ENCODE measurements at places on chromosomes 1 and 21. TPM values are rescaled to one million over a fixed set of nuclear protein-coding genes. Genes with fewer than 3 reads are reported as not detected.

The S100A12 gene
- not detected for total RNA-seq

The LCE6A gene
- not detected for total RNA-seq

The KCNA3 gene
- not detected for total RNA-seq

The PGLYRP4 gene
- total RNA-seq: not detected

The DCST1 gene
- total RNA-seq: not detected

The PTPN14 gene
- 46.0 TPM for total RNA-seq

DNA sequence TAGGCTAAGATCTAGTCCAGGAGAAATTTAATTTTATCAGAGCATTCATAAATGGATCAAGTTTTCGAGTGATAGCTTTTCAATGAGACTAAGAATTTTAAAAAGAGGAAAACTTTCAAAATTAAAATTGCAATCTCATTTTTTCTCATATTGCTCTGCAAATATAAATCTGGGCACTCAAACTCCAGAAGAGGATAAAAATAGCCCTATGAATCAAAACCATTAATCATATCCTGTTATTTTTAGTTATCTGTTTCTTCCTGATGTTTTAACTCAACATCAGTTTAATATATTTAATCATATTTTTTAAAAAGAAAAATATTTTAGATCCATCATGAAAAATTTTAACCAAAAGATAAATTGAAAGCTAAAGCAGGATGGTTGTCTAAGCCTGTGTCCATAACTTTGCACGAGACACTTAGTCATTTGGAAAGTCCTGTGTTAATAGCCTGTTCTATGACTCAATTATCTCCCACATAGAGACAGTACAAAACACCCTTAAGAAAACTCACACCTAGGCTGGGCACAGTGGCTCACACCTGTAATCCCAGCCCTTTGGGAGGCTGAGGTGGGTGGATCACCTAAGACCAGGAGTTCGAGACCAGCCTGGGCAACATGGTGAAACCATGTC lies 17.1 kb upstream of the PRRC2C start:
- peak; percentile 72 for DNase-seq

DNA sequence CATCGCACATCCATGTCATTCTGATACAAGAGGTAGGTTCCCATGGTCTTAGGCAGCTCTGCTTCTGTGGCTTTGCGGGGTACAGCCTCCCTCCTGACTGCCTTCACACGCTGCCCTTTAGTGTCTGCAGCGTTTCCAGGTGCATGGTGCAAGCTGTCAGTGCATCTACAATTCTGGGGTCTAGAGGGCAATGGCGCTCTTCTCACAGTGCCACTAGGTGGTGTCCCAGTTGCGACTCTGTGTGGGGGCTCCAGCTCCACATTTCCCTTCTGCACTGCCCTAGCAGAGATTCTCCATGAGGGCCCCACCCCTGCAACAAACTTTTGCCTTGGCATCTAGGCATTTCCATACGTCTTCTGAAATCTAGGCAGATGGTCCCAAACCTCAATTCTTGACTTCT lies 138.2 kb upstream of the BRINP3 start:
- DNase-seq: no peak

GRCh38 chr1:41919764-41920397 lies 1.2 kb upstream of the HIVEP3 start:
- peak; percentile 84 for DNase-seq

DNA sequence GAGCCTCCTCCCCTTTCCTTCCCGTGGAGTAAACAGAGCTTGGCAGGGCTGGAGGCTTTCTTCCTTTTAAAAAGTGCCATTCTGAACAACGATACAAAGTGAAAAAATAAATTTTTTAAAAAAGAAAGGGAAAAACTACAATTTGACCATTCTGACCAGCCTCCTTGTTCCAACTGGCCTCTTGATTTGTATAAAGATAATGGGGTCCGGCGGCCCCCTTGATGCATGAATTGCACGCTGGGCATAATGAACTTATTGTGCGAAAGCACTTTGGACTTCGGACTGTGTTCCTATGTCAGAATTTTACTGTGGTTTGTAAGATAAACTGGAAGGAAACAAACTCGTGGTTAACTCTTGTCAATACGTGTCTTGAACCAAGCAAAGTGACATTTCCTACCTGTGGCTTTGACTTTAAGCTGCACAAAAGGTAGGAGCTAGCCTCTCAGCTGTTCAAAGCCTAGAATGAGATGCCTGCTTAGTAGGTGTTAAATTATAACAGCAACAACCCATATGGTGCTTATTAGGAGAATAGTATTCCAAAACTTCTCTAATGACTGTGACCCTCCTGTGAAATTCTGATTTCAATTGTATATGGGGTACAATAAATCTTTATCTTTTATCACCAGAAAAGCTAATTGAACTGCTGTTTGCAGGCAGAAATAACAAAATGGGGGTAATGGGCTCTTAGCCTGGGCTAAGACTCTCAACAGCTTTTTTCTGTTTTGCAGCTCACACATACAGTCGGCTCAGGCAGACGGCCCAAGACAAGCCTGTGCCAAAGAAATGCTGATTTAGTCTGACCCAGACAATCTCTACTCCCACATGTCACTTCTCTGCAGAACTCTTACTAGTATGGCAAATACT lies 9.3 kb downstream of the IRF2BP2 start:
- DNase-seq: no peak

DNA sequence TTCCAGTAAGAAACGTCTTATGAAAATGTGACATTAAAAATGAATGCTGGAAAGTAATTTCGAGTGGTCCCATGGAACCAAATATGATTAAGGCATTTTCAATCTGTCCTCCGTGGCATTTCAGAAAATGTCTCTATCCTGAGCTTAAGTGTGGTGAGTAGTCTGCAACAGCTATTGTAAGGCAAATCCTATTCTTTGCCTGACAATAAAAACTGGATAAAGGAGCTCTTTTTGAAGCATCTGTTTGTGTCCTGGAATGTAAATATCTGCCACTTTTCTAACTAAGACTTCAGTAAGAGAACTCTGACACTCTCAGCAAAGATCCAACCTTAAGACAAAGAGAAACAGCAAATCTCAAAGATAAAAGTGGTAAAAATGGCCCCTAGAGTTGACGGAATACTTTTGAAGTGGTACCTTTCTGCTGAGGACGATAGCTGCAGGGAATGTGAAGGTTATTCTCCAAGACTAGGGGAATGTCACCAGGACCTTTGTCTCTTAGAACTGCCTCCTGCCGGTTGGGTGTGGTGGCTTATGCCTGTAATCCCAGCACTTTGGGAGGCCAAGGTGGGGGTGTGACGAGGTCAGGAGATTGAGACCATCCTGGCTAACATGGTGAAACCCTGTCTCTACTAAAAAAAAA lies 486.7 kb upstream of the ZP4 start:
- DNase-seq: no peak

DNA sequence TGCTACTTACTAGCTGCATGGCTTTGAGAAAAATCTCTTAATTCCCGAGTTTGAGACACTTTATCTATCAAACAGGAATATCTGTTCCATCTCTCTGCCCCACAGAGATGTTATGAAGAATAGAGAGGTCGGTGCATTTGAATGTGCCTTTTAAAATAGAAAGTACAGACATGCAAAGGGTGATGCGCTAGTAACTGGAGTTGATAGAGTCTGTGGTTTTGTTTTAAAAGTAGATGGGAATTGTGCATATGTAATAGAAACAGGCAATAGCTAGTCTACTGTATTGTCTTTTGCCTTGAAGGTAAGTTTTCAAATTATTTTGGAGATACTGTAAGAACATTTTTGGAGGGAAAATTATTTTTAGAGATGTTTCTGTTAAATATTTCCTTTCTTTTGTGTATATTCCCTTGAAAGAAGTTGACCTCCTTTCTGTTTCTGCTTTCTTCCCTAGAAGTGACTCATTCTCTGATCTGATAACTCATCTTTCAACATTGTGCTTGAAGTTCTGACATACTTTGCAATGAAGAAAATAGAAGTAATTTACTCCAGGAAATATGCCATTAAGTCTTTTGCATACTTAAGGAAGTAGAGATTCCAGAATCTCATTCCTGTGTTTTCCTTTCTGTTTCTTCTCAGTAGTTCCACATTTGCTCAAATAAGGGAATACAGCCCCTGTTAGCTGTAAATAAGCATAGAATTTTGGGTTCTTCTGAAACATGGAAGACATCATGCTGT lies 151.6 kb downstream of the SDCCAG8 start:
- peak; percentile 46 for DNase-seq

DNA sequence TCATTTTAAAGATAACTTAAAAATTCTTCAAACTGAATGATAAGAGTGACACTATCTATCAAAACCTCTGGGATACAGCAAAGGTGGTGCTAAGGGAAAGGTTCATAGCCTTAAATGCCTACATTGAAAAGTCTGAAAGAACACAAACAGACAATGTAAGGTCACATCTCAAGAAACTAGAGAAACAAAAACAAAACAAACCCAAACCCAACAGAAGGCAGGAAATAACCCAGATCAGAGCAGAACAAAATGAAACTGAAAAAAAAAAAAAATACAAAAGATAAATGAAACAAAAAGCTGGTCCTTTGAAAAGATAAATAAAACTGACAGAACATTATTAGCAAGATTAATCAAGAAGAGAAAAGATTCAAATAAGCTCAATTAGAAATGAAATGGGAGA lies 6.8 kb downstream of the ODF2L start:
- no peak for DNase-seq

Measured in A172 (cell line).